Cardiac septum (tissue), 1 donor: ENCODE measurements at places on chromosomes 7 and 10.

GRCh38 chr10:72889391-72889831 lies 4.1 kb upstream of the OIT3 start:
- DNase-seq = no peak

DNA sequence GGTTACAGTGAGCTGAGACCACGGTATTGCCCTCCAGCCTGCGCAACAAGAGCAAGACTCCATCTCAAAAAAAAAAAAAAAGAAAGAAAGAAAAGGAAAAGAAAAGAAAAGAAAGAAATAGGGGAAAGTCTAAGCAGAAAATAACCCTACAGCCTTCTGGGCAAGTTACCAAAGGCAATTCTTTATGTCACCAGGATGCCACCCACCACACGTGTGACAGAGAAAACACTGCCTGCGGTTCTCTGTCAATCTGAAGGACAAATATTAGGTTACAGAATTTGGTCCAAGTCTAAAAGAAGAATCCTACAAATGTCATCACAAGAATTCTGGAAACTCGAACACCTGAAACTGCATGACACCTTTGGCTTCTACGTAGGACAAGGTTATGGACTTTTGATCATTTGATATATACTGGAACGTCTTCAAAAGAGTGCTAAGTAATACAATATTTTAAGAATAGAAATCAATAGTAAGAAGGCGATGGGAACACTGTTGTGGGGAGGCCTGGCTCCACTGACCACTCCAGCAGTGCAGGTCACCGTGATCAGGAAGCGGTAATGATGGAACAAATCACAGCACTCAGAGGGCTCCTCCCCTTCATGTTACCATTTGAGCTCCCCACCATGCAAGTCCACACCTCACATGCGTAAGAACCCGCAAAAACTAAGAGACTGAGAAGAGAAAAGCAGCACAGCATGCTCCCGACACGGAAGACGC lies 75.8 kb downstream of the MAD1L1 start:
- peak; percentile 10 for DNase-seq

- DNase-seq = no peak
Observed at GRCh38 chr7:18283045-18283444, 212.5 kb upstream of the HDAC9 start.

DNA sequence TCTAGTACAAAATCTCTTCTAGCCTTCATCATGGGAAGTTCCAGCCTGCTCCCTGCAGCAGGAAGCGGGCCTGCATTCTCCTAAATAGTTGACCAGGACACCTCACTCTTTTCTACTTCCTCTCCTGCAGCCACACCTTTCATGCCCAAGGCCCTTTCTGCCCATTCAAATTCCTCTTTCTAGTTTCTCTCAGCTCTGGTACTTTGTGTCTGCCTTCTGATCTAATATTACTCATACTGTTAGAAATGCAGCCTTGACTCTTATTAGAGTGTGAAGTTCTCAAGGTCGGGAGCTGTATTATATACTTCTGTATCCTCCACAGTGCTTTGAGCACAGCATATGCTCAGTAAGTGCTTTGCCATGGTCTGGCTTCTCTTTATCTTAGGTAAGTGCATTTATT lies 103.1 kb downstream of the PRKCQ start:
- DNase-seq = no peak

- DNase-seq = no peak
Observed at GRCh38 chr7:25359471-25360059, 131.3 kb upstream of the NPVF start.

DNA sequence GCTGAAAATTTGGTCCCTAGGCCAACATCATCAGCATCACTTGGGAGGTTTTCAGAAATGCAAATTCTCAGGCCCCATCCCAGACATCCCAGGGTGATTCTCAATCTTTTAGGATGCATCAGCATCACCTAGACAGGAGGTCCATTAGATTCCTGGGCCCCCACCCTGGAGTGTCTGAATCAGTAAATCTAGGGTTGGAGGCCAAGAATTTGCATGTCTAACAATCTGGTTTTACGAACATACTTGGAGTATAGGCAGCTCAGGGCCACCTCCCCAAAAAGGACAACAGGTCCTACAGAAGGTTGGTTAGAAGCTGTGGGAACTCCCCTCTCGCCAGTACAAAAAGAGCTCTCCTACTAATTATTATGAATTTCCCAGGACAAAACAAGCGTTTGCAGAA lies 15.5 kb downstream of the ZC3HAV1 start:
- no peak for DNase-seq

- no peak for DNase-seq
Observed at GRCh38 chr10:114103284-114103683, 59.6 kb downstream of the ADRB1 start.

GRCh38 chr10:34791947-34792346 lies 23.1 kb downstream of the PARD3 start:
- DNase-seq = no peak

DNA sequence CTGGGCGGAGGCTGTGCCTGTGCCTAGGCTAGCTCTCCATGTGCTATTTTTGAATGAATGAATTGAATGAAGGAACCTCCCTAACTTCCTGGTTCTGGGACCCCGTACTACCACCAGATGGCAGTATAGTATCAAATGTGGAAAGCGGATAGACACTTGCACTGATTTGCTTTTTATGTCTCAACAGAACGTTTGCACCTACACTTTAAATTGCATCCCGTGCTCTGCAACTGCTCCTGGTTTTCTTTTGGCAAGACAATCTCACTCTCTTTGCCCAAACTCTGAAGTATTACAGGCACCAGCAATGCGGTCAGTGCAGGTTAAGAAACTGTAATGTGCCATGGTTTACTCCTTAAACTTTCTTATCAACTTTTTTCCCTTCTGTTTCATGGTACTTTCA lies 6.5 kb downstream of the FZD8 start:
- no peak for DNase-seq

GRCh38 chr7:88437132-88437531 lies 130.4 kb upstream of the STEAP4 start:
- no peak for DNase-seq

DNA sequence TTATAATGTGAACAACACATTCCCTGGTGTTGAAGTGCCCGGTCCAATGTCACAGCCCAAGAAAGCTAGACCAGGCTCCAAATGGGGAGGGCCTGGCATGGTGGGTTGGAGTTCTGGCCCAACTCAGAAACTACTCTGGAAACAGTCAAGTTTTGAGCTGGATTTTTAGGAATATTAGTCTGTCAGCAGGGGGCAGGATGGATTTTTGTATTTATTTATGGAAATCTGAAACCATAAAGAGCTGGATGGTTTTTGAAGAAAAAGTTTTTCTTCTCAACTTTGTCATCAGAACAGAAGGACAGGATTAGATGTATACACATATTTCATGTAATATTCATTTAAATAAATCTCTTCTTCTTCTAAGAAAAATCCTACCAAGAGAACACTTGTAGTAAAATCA lies 97.5 kb downstream of the POU6F2 start:
- no peak for DNase-seq

GRCh38 chr10:71251319-71251718 lies 38.9 kb downstream of the UNC5B start:
- DNase-seq = no peak
